ENCODE measurements at places on chromosomes 11 and 22.

GRCh38 chr11:118002541-118003423 is 16.6 kb downstream of the IL10RA start:
- DNase-seq: no peak

- DNase-seq: peak; percentile 23
Observed at GRCh38 chr22:22593964-22594656, 35.0 kb upstream of the PRAME start.

DNA sequence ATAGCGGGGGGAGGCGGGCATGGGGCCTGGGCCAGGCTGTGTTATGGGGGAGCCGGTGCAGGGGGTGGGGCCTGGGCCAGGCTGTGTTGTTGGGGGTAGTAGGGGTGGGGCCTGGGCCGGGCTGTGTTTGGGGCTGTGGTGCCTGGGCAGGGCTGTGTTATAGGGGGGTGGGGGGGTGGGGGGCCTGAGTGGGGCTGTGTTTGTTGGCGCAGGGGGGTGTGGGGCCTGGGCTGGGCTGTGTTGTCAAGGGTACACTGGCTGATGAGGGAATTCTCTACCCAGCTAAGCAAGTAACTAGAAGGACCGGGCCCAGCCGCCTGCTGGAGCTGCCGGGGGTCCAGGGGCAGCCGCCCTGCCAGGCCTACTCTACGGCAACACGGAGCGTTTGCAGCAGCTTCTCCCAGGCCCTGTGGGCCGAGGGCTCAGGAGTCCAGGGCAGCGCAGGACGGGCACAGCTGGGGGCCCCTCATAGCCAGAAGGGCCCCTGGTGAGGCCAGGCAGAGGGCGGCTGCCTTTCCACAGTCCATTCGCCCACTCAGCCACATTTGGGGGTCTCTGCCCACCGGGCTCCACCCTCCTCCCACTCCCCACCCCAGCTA is 10.1 kb upstream of the PIM3 start:
- DNase-seq: no peak

GRCh38 chr11:73872749-73873357 is 3.8 kb downstream of the COA4 start:
- no peak for DNase-seq

DNA sequence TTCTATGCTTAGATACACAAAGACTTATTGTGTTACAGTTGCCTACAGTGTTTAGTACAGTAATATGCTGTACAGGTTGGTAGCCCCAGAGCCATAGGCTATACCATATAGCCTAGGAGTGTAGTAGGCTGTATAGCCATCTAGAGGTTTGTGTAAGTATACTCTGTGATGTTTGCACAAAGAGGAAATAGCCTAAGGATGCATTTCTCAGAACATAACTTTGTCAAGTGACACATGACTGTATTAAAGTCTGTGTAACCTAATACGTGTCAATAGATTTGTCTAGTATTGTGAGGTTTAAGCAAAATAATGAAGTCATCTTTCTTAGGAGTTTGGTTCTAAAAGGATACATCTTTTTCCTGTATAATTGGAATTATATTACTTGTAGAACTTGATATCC is 5.5 kb downstream of the ZC3H12C start:
- no peak for DNase-seq

GRCh38 chr11:102240502-102240901 is 76.8 kb upstream of the BIRC3 start:
- DNase-seq: no peak

- DNase-seq: no peak
Observed at GRCh38 chr11:18780896-18781295, 10.7 kb downstream of the PTPN5 start.

DNA sequence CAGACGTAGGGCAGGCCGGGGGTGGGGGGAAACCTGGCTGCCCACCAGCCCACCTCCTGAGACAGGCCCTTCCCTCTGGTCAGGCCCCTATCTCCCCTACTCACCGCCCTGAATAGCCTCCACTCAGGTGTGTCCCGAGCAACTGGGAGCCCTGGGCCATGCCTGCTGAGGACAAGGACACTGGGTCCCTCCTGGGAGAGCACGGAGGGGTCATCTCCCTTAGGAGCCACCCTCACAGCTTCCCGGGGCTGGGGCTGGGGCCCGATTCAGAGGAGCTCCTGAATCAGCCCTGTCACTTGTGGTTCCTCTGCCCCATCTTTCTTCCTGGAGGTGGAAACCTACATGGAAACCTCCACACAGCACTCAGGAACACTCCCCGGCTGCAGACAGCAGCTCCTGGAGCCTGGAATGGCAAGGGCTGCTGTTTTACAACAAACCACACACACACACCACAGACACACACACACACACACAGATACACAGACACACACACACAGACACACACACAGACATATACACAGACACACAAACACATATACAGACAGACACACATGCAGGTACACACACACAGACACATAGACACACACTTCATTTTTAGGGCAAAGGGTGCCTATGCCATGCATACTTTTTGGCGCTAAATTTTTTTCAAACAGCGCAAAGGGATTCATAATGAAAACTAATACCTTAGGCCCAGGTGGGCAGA is 9.6 kb upstream of the EMID1 start:
- no peak for DNase-seq

GRCh38 chr11:14347494-14347893 is 11.5 kb downstream of the RRAS2 start:
- DNase-seq: no peak

DNA sequence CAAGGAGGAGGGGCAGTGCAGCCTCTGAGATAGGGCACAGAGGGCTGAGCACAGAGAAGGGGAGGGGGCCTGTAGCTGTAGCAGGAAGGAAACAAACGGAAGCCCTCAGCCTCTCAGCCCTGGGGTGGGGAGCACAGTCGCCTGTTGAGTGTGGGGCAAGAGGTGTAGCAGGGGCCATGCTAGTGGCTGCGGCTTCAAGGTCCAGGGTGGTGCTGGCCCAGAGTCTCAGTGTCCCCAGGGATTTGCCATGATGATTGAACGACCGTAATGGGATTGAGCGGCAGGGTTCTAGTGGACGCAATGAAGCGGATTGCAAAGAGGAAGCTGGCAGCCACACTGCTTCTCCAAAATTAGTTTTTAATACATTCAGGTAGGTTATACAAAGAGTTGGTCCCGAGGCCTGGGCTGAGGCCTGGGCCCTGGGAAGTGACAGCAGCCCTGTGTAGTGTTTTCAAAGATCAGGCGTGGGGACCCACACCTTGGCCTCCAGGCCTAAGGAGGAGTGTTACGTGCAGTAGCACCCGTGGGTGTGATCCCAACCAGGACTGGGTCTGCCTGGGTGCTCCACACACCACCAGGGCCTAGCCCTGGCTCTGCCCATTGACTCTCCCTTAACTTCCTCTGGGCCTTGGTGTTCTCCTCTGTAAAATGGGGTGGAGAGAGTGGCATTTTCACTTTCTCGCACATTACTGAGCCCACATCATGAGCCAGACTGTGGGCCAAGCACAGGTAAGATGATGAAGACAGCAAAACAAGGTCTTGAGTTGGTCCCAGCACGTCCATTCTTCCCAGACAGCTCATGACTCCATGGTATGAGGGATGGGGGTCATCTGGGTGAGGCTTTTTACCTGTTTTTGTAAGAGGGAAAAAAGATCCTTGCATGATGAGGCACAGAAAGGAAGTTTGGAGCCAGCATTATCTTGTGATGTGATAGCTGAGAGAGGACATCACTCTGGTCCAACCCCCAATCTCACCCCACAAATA is 13.1 kb downstream of the LRRC32 start:
- DNase-seq: no peak

DNA sequence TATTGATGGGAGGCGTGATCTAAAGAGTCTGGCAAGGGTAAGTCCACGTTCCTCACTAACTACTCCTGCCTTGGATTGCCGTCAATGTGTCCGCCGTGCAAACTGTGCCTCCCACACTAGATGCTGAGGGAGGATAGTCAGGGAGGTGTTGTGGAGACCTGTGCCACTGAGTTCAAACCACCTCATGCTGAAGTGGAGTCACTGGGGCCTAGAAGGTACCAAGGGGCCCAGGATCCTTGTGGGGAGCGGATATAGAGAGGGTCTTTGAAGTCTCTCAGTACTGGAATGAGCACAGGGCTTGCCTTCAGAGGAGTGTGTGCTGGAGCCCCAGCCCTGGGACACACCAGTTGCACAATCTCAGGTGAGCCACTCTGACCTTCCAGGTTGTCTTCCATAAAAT is 27.1 kb upstream of the TMPRSS4 start:
- no peak for DNase-seq

GRCh38 chr11:70486731-70487130 is 88.4 kb downstream of the CTTN start:
- DNase-seq: no peak

DNA sequence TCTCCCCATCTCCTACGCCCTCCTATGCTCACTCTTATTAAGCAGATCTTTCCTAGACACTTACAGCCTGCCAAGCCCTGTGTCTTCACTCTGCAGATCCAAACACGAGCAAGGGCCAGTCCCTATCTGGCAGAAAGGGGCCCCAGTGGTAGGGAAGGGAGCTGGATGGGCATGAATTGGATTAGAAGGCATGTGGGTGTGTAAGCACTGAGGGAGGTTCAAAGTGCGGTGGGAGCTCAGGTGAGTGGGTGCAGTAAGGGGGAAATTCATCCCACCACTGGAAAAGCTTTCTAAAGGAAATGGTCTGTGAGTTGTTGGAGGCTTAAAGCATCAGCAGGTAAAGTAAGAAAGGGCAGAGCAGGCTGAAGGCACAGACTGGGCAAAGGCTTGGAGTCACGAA is 5.5 kb downstream of the TMEM132A start:
- no peak for DNase-seq

DNA sequence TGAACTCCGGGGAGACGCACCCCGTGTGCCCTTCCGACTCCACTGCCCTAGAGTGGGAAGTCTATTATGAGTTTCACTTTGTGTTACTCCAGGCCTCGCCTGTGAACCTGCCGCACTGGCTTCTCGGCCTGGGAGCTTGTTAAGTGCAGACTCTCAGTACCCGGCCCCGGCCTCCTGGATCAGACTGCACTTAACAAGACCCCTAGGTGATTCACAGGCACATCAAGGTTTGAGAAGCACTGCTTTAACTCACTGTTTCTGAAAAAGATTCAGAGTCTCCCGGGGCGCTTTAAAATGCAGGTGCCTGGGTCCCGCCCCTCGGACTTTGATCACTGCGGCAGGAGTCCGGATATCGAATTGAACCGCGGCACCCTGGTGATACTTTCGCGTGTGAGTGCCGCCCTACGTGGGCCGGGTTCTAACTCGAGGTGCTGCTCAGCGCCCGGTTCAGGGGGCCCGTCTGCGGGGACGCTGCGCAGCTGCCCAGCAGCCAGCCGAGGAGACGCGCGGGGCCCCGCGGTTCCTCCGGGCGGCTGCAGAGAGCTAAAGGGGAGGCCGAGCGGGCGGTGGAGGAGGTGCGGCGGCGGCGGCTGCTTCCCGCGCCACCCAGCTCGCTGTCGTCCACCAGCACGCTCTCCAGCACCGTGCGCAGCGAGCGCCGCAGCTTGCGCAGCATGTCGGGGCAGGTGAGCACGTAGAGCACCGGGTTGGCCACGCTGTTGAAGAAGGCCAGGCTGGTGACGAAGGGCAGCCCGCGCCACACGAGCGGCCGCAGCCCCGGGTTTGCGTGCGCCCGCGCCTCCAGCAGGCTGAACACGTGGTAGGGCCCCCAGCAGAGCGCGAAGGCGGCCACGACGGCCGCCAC is 3.4 kb downstream of the PTGDR2 start:
- DNase-seq: no peak
